ENCODE measurements at places on chromosomes 11 and 22. TPM values are rescaled to one million over a fixed set of nuclear protein-coding genes. Genes with fewer than 3 reads are reported as not detected.

DNA sequence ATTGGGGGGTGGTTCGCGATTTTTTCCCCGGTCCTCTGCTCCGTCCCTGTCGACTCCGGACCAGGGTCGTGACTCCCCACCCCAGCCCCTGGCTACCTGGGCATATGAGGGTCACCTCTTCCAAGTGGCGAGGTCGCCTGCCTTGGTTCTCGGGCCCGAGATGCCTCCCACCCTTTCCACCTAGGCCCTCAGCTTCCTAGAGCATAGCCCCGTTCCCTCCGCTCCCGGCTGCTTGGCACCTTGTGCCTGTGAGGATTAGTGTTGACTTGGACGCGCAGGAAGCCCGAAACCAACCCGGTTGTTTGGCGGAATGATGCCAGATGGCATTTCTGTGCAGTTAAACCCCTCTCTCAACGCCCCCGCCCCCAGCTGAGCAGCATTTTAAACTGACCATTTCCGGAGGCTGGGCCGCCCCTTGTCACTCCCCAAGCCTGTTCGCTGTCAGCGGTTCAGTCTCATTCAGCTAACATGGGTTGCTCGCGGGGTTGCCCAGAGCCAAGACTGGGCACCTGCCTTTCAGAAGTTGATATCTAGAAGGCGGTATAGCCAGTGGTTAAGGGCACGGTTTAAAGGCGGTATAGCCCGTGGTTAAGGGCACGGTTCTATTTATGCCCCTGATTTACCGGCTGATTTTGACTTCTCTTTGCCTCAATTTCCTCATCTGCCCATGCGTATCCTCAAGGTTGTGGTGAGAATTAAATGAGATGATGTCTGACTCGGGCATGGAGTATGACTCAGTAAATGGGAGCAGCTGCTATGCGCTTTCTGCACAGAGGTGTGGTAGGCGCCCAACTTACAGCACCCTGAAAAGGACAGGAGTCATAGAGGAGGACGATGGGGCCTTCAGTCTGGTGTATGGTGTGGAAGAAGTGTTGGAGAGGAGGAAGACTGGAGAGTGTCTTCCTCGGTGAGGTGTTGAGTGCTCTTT, 639 bp downstream of the INCENP start:
- DNase-seq, result no peak

CDC45 gene
- total RNA-seq, result 5.4 TPM

DNA sequence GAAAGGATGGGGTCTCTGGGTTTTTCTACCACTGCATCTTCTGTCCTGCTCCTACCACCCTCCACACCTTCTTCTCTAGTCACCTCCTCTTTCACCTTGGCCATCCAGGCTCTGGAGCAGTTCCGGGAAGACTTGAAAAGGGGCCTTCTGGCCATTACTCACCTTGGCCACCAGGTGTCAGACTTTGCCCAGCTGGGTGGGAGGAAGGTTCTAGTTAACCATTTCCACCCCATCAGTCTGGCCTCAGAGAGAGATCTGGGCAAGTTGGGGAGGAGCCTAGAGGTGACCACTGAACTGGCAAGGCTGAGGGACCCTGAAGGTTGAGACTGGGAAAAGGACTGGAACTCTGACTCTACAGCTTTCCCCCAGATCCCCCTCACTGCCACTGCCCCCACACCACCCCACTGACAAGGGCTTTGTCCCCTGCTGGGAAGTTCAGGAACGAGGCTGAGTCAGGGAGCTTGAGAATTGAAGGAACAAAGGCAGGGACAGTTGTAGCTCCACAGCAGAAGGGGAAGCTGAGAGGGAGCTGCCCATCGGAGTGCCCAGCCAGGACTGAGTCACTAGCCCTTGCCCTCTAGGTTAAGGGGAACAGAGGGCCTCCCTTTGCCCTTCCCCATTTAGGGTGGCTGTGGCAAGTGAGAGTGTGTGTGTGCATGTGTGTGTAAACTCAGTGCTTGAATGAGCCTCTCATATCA, 3.7 kb upstream of the POLD4 start:
- no peak for DNase-seq

DNA sequence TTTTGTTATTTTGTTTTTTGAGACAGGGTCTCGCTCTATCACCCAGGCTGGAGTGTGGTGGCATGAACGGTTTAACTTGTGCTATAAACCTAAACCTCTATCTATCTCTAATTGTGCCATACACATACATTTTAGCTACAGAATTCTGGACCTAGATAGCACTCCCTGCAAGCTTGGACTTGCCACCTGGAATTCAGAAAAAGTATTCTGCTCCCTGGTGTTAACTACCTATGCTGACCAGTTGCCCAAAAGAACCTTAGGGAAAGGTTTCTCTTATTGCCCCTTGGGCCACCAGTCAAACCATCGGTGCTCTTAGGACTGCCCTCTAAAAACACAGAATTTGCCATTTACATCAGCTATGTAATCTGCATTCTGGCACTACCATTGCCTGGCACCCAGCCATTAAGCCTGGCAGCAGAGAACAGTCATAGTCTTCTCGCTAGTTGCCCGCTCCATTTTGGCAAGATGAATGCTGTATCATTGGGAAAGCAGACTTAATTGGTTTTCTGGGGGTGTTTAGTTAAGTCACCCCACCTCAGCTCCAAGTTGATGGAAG, 55.3 kb downstream of the ETS1 start:
- no peak for DNase-seq

DNA sequence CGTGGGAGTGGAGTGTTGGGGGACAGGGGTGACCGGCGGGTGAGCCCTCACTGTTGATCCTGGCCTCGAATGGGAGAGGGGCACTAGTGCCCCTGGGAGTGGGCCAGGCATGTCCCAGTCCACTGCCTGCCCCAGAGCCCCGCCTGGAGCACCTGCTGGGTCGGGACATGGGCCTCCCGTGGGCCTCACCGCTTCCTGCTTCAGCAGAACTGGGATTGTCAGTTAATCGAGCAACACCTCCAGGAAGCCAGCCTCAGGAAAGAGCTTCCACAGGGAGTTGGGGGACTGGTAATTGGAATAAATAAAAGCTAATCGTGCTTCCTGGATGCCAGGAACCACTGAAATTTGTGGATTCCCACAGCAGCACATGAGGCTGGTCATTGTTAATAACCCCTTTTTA, 43.8 kb downstream of the PARVB start:
- no peak for DNase-seq

GRCh38 chr11:134727204-134727603, 315.2 kb upstream of the B3GAT1 start:
- DNase-seq, result no peak

GRCh38 chr11:92154611-92155010, 70.0 kb upstream of the FAT3 start:
- no peak for DNase-seq

GRCh38 chr11:64717268-64717578, 5.8 kb downstream of the NRXN2 start:
- DNase-seq, result no peak

DNA sequence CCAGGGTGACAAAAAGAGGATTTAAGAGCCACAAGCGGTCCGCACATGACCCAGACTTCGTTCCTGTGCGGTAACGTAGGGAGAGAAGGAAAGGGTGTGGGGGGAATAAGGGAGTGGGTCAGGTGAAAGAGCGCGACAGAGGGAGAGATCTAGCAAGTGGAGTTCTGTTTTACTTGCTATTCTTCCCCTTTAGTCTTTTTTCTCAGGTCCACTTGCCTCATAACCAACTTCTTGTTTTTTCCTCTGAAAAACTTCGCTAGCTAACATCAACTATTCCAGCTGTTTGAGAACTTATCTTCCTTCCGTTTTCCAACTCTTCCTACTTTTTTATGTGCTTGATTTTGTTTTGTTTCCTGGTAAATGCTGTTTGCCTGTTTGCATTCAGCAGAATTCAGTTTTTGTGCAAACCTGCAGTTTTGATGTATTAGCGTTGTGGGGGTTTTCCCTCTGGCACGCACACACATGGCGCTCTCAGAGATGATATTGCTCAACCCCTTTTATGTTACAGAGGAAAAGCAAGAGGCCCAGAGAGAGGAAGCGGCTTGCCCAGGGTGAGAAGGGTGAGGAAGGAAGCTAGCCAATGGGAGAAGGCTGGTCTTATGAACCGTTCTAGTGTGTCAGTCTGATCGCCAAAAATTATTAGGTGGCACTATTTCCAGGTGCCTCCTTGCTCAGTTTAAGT, 592 bp upstream of the CTSC start:
- DNase-seq, result no peak

DNA sequence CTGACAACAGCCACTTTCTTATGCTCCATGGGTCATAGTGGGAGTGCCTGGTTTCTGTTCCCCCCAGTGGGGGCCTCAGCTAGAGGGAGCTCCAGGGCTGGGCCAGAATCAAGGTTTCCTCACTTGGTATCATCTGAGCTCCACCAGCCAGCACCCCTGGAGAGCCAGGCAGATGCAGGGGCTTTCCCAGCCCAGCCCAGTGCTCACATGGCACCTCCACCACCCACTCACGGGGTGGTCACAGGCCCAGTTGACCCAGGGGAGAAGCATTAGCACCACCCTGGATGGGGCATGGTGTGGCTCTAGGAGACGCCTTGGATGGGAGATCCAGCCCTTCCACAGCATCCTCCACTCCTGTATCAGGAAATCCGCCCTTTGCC, 24.1 kb upstream of the WNT7B start:
- DNase-seq, result no peak

DNA sequence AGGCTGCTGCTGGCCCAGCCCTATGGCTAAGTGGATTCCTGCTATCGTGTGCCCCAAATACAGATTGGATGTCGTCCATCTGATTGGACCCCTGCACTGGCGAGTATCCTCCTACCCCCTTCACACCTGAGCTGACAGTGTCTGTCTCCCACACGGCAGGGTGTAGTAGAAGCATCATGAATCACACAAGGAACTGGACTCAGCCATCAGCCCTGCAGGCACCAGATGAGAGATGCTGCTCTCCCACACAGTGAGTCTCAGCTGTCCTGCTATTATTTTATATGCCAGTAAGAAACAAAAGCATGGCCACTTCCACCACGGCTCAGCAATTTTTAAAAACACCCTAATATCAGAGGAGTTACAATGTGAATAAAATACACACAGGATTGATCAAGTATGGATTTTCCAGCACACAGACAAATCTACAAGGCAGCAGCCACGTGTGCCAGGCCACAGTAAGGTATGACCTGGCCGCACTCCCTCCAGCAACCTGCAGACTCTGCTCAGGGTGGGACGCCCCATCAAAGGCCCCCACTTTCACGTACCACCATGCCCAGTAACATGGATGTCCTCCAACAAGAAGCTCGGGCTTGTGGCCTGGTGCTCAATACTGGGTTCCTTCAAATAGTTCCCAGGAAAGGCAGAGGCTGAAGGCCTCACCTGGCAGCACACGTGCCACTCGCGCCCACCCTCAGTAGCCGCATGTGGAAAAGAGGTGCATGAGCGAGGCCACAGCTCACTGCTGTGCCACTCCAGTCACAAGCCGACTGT, 16.4 kb upstream of the SLC25A1 start:
- no peak for DNase-seq

DNA sequence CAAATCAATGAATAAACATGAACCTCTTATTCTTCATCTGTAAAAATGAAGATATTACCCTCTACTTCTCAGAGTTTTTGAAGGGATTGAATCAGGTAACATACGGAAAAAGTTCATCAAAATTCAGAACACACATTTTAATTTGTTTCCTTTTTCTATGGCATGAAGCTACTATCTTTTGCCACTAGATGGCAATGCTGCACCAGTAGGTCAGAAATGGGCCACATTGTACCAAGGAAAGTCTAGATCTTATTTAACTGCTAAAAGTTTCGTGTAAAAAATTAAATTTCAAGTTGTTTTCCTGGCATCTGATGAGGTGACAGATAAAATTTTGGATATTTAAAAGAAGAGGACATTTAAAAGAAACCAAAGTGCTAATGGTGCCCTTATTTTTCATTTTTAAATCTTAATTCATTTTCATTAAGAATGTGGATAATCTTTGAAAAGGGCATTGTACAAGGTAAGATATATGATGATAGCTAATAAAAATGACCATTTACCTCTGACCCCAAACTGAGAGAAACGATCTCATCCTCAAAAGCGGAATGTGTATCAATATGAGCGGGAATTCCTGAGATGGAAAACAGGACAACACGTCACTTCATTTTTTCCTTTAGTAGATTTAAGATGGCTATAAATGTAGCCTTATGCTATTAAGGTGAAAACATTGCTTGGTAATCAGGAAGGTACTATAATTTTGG, 16.1 kb downstream of the ALKBH8 start:
- no peak for DNase-seq

GRCh38 chr11:111352231-111352746, 26.8 kb downstream of the POU2AF1 start:
- no peak for DNase-seq

GRCh38 chr11:117387992-117388755, 60.5 kb downstream of the CEP164 start:
- DNase-seq, result no peak

RAG2 gene
- total RNA-seq, result not detected

GRCh38 chr11:87572881-87573280, 535.1 kb downstream of the TMEM135 start:
- no peak for DNase-seq

DNA sequence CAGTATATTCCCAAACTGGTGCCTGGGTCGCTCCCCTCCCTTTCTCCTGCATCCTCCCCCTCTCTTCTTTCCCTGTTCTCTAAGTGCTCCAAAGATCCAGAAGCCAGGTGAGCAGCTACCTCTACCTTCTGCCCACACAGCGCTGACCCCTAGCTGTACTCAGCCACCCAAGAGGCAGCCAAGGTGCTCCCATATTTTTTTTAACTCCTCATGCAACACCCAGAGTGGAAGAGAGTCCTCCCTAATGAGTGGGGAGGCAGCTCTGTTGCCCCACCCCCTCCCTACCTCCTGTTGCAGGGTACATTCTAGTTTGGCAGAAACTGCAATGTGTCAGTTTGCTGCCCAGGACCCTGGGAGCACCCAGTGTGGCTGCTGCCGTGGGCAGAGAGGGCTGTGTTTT, 40.2 kb downstream of the RPL27A start:
- no peak for DNase-seq

- no peak for DNase-seq
These were observed 20.4 kb upstream of the LDLRAD3 start for GRCh38 chr11:35923452-35923851.

DNA sequence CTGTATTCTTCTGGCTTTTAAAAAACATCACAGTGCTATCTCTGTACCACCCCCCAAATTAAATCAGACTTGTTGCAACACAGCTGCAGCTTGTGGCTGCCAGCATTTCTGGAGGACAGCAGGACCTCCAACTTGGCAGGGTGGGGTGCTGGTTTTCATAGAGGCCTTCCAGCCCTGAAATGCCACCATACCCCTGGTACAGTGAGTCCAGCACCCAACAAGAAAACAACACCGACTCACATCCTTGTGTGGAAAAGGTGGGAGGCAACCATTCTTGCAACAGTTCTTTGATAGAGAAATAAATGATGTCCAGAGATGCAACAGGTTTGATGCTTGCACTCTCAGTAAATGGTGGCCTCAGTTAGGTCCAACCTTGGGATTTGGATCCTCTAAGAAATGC, 96.0 kb downstream of the ABTB2 start:
- DNase-seq, result no peak

DNA sequence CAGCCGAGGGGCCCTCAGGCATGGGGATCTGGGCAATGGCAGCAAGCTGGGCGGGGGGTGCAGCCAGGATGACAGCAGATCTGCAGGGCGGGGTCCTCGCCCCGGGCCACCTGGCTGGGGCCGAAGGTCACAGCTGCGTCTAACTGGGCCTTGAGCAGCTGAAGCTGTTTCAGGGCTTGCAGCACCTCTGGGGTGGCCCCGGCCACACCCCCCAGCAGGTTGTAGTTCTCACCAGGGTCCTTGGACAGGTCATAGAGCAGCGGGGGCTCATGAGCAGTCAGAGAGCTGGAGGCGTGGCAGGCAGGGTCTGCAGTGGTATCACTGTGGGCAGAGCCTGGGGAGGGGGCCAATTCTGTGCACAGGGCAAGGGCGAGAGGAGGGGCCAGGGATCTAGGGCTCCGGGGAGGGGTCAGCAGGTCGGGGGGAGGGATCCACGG, 2.8 kb downstream of the ARSA start:
- no peak for DNase-seq
